Activated CD4-positive, alpha-beta T cell treated with anti-CD3 and anti-CD28 coated beads, Interleukin-10, Interleukin-2, amounts not matched to agents 100 ng/mL and 50 ng/mL, durations not matched to agents 16 hours and 8 hours (primary cell): ENCODE measurements at places on chromosomes 2 and 18.

- DNase-seq: no peak
Measured at GRCh38 chr18:8001711-8002301, 434.7 kb downstream of the PTPRM start.

- DNase-seq: no peak
Measured at GRCh38 chr2:169005994-169006393, 25.1 kb downstream of the ABCB11 start.

- no peak for DNase-seq
Measured at GRCh38 chr2:180662941-180663471, 317.4 kb upstream of the UBE2E3 start.

- DNase-seq: no peak
Measured at GRCh38 chr18:45715212-45715780, 8.7 kb upstream of the SLC14A1 start.

GRCh38 chr2:24828238-24828996, 35.2 kb downstream of the CENPO start:
- DNase-seq: no peak

GRCh38 chr2:86224645-86225355, 25.5 kb downstream of the MRPL35 start:
- DNase-seq: no peak

DNA sequence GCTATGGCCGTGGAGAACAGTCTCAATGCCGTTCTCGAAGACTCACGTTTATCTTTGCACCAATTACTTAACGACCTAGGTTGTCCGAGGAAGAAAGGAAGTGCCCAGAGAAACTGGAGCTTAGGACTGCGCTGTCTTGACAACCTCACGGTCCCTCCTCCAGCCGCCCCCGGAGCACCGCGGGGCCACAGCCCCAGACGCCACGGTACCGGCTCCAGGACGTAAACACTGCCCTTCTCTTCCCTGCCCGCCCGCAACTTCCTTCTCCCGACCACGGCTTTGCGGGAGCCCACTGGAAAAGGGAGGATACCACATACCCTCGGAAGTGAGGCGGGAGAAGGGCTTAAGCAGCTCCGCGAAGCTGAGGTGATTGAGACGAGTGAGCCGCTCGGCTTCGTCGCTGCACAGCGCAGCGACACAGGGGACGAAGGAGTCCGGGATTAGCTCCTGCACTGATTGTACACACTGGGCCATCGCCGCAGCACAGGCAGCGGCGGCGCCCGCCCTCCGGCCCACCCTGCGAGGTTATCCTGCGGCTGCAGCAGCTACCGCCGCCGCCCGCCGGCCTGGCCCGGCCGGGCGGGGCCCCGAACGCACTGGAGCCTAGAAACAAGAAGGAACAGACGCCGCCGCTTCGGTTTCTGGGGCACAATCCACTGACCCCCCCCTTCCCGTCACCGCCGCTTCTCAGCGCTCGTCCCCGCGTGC, 483 bp downstream of the TRAPPC8 start:
- DNase-seq: peak; percentile 37

DNA sequence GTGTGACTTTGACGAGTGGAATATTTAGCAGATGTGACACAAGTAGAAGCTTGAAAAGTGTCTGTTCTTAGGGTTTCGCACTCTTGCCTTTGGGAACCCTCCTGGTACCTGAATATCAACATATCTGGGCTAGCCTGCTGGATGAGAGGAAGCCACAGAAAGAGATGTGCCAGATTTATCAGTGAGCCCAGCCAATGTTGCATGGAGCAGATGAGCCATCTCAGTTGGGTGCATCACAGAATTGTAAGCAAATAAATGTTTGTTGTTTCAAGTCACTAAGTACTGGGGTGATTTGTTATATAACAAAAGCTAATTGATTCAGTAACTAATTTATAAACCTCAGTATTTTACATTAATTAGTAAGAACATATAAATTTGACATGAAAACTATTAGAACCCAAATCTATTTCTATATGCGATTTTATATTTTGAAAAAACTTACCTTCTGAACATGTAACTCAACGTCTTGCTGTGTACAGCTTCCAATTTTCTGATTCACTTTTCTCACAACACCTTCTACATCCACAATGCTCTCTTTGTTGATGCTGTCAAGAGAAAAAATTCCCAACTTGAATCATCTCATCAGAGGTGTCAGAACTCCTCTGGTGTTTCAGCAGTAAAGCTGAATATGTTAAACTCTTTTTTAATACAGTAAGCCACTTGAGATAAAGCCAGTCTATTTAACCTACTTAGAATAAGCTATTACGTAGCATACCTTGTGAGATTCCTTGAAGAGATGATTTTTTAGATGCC, 42.3 kb downstream of the DARS1 start:
- no peak for DNase-seq

DNA sequence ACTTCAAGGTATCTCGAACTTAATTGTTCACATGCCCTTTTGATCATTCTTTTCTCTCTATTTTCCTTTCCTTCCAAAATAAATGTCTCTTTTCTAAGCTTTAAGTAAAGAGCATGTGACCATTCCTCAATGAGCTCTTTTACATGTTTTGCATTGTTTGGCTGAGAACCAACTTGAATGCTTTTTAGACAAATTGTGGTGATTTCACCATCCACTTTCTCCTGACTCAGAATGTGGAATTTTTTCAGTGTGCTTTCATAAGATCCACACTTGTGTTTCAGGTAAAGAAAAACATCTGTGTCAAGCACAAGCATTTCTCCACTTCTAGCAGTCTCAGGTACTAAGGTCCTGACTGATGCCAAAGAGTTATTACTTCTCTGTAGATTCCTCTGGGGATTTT, 10.7 kb downstream of the RBM43 start:
- DNase-seq: no peak

DNA sequence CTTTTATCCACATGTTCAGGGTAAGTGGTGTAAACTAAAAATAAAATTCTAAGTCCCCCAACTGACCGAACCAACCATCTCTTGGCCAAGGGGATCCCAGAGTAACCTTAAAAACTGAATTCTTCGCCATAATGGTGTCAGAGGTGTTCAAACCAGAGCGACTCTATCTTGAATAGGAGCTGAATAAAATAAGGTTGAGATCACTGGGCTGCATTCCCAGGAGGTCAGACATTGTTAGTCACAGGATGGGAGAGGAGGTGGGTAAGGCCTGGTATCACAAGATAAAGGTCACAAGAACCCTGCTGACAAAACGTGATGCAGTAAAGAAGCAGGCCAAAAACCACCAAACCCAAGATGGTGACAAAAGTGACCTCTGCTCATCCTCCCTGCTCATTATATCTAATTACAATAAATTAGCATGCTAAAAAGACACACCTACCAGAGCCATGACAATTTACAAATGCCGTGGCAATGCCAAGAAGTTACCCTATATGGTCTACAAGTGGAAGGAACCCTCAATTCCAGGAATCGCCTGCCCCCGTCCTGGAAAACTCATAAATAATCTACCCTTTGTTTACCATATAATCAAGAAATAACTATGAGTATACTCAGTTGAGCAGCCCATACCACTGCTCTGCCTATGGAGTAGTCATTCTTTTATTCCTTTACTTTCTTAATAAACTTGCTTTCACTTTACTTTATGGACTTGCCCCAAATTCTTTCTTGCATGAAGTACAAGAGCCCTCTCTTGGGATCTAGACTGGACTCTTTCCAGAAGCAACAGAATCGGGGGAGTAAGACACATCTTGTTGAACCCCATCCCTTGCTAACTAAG, 302.4 kb downstream of the STK39 start:
- no peak for DNase-seq

DNA sequence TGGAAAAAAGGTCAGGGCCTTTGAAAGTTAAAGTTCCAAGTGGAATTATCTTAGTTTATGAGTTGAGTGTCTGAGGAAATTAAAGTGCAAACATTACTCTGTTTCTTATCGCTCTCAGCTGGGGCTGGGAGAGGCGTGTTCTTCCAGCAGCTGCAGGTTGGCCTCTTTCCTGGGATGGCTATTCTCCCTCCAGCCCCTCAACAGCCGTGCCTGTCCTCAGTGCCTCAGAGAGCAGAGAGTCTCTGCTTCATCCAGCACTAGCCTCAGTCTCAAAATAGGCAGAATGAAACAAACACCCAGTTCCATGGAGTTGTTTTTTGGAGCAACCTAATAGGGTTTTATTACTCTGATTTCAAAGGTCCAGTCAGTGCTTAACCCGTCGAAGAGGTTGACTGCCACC, 298.1 kb downstream of the GALR1 start:
- no peak for DNase-seq

DNA sequence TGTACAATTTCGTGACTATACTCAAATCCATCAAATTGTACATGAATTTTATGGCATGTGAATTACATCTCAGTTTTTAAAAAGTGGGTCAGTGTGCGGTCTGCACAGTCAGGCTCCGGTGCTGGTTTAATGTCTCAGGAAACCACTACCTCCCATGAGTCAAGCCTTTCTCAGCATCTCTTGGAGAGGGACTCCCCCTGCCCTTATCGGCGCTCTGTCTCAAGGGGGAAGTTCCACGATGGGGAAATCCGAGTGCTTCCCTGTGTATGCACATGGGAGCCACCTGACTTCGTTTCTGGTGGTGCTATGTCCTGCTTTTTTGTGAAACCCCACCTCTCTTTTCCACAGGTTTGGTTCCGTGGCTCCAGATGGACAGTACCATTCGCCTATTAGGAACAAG, 72.5 kb downstream of the ACOXL start:
- peak; percentile 82 for DNase-seq

- DNase-seq: no peak
Measured at GRCh38 chr2:88180605-88181240, 10.6 kb downstream of the THNSL2 start.

DNA sequence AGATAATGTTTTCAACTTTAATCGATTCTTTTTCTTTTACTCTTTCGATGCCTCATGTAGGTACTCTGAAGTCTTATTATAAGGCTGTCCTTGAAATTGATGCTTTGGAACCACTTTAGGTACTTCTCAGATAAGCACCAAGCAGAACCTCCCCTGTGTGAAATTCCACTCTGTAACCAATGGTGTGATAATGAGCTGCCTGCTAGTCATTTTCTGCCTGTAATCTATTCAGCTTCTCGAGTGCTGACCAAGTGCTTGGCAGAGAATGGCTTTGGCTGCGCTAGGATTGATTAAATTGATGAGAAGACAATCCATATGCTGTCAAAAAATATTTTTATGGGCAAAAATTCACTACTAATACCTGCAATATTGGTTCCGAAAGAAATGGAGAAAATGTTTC, 132.1 kb upstream of the STON1 start:
- no peak for DNase-seq

GRCh38 chr2:177056481-177056929, 156.1 kb upstream of the HNRNPA3 start:
- DNase-seq: no peak

DNA sequence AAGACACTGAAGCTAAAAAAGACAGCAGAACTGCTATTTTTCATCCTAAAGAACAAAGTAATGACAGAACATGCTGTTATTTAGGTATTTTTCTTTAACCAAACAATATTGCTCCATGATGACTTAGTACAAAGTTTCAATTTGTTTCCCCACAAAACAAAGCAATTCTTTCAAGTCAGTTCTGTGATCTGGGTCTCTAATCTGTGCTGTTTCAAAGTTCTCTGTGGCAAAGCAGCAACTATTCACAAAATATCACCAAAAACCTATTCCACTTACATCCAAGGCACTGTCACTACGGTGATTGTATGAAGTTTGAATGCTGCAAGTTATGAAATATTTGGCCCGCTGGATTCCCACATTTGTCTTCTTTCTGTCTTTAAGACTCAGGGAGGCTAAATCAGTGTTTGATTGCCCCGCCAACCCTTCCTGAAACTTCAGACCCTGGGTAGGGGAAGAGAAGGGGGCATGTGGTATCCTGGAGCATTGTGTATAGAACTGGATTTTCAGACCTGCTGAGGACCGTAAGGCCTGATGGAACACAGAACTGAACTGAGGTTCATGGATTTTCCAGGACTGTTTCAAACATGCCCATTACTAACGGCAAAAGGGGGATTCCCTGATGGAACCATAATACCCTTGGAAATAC, 13.1 kb upstream of the MFF start:
- DNase-seq: no peak

- no peak for DNase-seq
Measured at GRCh38 chr2:163505281-163505680, 230.5 kb downstream of the FIGN start.

DNA sequence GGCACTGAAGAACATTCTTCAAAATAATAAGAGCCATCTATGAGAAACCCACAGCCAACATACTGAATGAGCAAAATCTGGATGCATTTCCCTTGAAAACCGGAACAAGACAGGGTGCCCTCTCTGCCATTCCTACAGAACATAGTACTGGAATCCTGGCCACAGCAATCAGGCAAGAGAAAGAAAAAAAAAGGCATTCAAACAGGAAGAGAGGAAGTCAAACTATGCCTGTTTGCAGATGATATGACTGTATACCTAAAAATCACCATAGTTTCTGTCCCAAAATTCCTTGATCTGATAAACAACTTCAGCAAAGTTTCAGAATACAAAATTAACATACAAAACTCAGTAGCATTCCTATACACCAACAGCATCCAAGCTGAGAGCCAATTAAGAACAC, 119.5 kb upstream of the PARD3B start:
- DNase-seq: no peak

DNA sequence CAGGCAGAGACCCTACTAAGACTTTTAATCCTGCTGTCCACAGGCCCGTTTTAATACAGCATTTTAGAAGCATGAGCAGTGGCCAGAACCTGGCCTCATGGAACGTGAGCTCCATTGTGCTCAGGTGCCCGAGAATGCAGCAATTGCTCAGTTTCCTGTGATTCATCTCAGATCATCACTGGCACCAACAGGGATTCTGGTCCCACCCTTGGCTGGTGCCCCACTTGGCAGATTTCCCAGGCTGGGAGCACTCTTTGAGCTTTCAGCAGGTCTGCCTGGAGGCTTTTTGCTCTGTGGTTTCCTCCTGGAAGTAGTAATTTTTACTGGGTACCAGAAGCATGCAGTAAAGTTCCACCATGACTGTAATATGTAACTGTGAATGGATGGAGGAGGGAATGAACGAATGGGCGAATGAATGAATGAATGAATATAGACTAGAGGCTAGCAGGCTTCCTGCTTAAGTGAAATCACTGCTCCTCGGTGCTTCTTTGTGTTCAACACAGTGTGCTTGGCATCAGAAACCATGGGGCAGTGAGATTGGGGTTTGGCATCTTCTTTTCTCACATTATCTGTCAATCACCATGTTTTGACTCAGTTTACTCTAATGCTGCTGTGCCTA, 312.9 kb downstream of the PRKCE start:
- no peak for DNase-seq
